ENCODE measurements at places on chromosomes 3 and 15. TPM values are rescaled to one million over a fixed set of nuclear protein-coding genes. Genes with fewer than 3 reads are reported as not detected.

- DNase-seq: no peak
Measured at GRCh38 chr3:42220436-42221121, 45.4 kb downstream of the CCK start.

Gene SNX1
- polyA plus RNA-seq: 57.5 TPM

- no peak for DNase-seq
Measured at GRCh38 chr3:48001991-48002390, 14.2 kb downstream of the MAP4 start.

- no peak for DNase-seq
Measured at GRCh38 chr3:120171134-120171873, 77.1 kb upstream of the GSK3B start.

GRCh38 chr3:147419781-147420224 lies 10.6 kb downstream of the ZIC1 start:
- no peak for DNase-seq

DNA sequence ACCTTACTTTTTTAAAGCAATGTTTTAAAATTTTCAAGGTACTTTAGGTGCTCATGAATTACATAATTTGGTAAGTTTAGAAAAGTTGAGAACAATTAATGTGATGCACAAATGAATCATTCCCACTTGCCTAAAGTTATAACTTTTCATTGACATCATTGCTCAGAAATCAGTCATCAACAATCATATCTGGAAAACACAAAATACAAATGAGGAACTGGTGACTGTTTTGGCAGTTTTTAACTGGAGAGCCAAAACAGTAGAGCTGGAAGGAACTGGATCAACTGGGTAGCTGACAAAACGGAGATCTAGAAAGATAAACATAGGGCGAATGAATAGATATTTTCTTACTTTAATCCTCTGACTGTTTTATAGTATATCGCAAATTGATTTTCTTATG lies 767.1 kb downstream of the IGSF11 start:
- no peak for DNase-seq

GRCh38 chr3:141202682-141203081 lies 28.9 kb upstream of the PXYLP1 start:
- DNase-seq: no peak

Gene ARL8B
- polyA plus RNA-seq: 24.0 TPM

DNA sequence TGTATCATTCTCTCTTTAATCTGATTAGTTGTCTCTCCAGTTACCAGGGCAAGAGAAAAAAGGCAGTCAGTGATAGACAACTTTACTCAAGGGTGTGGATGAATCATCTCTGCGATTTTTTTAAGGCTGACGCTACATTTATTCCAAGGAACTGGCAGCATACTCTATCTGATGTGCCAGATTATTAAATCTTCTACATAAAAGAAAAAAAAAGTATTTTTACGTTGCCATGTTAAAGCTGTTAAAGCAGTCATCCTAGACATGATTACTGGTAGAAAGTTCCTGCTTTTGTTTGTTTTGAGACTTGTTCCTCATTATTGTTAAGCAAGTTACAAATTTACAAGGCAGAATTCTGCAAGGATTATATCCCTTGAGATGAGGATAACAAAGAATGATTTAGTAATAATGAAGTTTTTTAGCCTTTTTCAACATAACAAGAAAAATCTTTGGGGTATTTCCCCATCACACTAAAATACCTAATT lies 121.7 kb downstream of the CBLB start:
- DNase-seq: no peak

GRCh38 chr3:11541321-11542303 lies 102.1 kb downstream of the VGLL4 start:
- no peak for DNase-seq

DNA sequence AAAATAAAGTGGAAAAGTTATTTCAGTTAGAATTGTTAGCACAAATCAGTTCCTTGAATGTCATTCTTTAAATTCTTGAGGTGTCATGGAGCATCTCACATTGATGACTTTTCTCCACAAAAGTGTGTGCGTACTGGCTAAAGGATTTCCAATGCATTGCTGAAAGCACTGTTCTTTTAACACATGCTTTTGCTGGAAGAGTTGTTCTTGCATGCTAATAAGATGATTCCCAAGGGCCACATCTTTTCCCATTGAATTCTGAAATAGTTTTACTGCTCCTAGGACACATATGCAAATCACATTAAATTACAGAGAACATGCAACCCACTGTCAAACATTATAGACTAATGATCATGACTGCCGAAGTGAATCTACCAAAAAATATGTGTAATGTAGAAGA lies 516.3 kb upstream of the CADM2 start:
- no peak for DNase-seq

DNA sequence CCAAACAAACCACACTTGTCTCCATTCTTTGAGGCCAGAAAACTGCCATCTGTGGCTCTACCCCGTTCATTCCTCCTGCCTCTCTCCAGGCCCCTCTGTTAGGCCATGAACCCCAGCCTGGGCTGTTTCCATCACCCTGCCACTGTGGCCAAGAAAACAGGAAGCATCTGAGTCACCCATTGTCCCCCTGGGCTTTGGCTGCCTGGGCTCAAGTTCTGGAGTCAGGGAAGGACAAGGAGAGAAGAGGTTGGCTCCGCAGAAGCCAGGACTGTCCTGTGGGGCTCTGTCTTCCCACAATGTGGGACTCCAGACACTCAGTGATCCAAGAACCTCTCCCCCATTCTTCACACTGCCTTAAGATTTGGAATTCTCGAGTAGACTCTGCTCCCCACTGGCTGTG lies 14.8 kb upstream of the LCTL start:
- no peak for DNase-seq

DNA sequence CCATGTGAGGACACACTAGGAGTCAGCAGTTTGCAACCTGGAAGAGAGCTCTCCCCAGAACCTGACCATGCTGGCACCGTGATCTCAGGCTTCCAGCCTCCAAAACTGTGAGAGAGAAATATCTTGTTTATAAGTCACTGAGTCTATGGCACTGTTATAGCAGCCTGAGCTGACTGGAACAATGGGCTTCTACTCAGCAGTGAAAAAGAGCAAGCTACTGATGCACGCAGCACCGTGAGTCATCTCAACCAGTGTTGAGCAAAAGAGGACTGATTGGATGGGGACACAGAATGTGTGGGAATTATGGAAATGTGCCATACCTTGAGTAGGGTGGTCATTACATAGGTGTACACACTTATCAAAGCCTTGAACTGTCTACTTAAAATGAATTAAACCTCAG lies 230.4 kb downstream of the PLCL2 start:
- DNase-seq: no peak

Gene ATP8B4
- 1.6 TPM for polyA plus RNA-seq

DNA sequence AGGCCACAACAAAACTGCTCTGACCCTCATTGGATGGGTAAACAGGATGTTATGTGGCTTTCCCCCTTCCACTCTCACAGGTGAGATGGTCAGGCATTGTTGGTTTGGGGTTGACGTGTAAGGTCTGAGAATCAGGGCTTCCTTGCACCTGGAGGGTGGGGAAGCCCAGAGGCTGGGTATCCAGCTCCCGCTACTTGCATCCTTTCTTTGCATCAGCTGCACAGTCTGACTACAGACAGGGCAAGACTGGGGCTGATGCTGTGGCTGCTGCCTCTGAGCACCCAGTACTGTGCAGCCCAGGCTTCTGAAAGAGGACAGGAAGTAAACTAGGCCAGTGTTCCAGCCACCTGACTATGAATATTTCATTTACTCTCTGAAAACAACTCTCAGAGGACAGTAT lies 58.0 kb upstream of the ATP2B2 start:
- no peak for DNase-seq

- DNase-seq: no peak
Measured at GRCh38 chr3:67437789-67438188, 216.6 kb downstream of the SUCLG2 start.

DNA sequence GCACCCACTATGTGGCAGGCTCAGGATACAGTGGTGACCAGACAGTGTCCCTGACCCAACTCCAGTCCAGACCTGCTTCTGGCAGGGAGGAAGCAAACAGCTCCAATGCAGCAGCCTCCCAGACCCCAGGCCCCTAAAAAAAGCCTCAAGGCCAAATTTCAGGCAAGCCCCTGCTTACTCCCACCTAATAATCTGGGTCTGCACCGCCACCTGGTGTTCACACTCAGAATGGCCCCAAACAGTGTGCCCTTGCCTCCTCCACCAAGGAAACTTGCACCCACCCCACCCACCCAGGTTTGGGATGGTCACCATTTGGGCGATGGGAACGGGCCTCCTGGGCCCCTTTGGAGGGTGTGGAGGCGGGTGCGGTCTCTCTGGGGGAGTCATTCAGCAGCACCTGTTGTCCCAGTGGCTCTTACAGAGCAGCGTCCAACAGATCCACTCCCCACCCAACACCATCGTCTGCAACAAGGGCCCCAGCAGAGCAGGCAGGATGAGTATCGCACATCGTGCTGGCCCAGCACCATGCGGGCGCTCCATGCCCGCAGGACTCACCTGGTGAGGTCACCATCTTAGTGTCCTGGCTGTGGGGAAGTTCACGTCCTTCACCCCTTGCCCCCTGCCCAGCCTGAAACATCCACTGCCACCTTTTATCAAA lies 17.3 kb downstream of the C3orf18 start:
- peak; percentile 84 for DNase-seq

GRCh38 chr3:127011270-127011992 lies 28.5 kb downstream of the PLXNA1 start:
- DNase-seq: no peak

- peak; percentile 24 for DNase-seq
Measured at GRCh38 chr3:85342915-85343314, 384.1 kb downstream of the CADM2 start.

- no peak for DNase-seq
Measured at GRCh38 chr3:185176750-185177359, 24.0 kb upstream of the C3orf70 start.

Gene HCLS1
- 24.6 TPM for polyA plus RNA-seq

DNA sequence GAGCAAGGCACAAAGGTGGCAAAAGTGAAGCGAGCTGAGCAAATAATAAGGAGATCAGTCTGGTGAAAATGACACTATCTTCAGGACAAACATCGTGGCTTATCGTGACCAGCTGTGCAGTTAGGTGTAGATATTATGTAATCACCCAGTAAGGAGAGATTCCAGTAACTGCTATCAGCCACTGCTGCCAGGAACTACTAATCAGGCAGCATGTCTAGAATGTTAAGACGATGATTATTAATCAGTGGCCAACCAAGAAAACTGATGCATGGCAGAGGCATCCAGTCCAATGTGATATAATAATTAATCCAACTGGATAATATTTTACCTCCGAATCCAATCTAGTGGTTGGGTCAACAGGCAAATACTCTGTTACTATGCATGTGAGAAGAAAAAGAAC lies 252.7 kb upstream of the ZPLD1 start:
- DNase-seq: peak; percentile 34

DNA sequence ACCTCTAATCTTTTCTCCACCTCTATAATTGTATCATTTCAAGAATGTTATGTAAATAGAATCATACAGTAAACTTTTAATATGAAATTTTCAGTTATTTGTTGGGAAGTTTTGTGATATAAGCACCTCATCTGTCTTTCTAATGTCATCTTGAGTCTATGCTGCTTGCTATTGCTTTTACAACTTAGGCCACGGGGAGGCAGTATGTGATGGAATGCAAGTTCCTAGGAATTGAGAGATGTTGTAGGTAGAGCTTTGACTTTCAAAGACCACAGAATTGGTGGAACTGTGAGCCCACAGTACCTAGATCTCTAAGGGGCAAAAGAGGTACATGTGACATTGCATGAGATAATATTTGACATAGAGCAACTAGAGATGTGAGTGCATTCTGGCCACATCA lies 328.3 kb downstream of the MFSD1 start:
- no peak for DNase-seq

DNA sequence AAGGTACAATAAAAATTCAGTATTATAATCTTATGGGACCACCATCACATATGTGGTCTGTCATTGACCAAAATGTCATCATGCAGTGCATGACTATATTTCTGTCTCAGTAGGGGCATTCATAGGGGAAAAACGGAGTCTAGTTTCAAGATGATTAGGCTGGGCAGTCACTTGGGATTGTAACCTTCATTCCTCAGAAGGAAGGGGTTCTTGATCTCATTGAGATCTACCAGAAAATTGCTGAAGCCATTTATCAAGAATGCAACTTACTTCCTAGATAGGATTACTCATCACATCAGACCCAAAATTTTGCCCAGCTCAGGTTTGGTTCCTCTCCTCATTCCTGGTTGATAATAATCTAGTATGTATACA lies 37.3 kb downstream of the BTD start:
- DNase-seq: no peak

Gene GPR87
- polyA plus RNA-seq: 32.3 TPM

Gene SPATA12
- 0.31 TPM for polyA plus RNA-seq
